ENCODE measurements at places on chromosomes 16 and 17. TPM values are rescaled to one million over a fixed set of nuclear protein-coding genes. Genes with fewer than 3 reads are reported as not detected.

DNA sequence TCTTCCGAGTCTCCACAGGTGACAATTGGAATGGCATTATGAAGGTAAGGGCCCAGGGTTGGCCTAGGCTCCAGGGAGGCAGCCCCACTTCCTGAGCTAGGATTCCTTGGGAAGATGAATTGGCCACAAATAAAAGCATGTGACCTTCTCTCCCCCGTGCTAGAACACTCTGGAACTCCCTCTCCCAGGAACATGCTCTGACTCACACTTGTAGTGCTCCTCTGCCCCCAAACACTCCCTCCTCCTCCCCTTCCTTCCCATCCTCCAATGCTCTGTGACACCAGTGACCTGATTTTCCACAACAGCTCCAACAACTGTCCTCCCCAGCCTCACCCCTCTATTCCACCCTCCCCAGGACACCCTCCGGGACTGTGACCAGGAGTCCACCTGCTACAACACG, 16.4 kb upstream of the ABCC3 start:
- no peaks in the 10 kb centered on the region for H3K36me3 ChIP-seq
- no peaks in the 10 kb centered on the region for H3K4me1 ChIP-seq
- no peak overlapping the region for H3K27ac ChIP-seq
- no peaks in the 10 kb centered on the region for H3K27me3 ChIP-seq

GRCh38 chr17:57614742-57615141, 130.4 kb downstream of the CCDC182 start:
- H3K4me3 ChIP-seq: no peak overlapping the region
- H3K27ac ChIP-seq: no peak overlapping the region
- no peaks in the 10 kb centered on the region for H3K4me1 ChIP-seq
- H3K36me3 ChIP-seq: no peaks in the 10 kb centered on the region
- no peaks in the 10 kb centered on the region for H3K27me3 ChIP-seq

CCL22 gene
- total RNA-seq: 3.3 TPM

DNA sequence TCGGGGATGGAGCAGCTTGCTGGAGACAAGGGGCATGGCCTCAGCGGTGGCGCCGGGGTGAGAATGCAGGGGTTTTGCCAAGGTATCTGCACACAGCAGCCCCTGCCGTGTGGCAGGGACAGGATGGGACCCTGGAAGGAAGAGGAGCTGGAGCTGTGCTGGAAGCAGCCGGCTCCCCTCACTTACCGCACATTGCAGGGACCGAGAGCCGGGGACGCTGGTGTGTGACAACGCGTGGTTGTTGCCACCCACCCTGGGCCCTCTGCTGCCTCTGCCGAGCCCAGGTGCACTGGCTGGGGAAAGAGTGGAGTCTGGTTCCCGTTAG, 3.0 kb downstream of the NUBP2 start:
- no peaks in the 10 kb centered on the region for H3K27me3 ChIP-seq
- peaks cover 12% of the 10 kb centered on the region for H3K4me1 ChIP-seq
- DNase-seq: no peak
- no peak overlapping the region for H3K4me3 ChIP-seq
- no peak overlapping the region for H3K27ac ChIP-seq

DNA sequence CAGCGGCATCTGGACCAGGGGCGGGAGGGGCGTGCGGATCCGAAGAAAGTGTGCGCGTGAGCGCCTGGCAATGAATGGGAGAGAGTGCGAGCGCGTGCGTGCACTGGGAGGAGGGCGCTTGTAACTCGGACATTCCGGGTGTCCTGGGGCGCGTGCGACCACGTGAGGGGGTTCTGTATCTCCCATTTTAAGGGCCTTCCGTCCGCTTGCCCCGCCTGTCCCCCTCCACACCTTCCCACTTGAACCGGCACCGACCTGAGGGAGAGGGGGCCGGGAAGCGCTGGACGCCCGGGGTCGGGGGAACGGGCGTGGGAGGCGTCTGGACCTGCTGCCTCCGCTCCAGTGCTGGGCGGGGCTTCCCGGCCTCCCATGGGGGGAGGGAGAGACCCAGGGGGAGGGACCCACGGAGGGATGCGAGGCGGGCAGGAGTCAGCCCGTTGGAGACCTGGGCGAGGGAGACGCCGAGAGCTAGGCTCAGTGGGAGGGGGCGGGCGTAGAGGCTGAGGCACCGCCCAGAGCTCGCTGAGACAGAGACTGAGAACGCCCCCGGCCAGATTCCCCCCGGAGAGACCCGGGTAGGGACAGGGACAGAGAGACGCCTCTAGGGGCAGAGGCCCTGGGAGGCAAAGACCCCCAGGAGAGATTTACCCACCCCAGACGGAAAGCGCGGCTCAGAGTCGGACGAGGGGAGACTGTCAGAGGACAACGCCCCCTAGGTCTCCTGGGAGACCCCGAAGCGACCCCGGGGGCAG, at the start of gene KREMEN2:
Gene KREMEN2 (plus strand): TSS at position 553 of the 752 bp plus-strand sequence. CDS start 246 bp downstream, outside the sequence.
- H3K27me3 ChIP-seq: peaks cover 63% of the 10 kb centered on the region
- peaks cover 7% of the 10 kb centered on the region for H3K4me1 ChIP-seq
- no peak within 1 kb of the TSS for H3K27ac ChIP-seq
- H3K36me3 ChIP-seq: no peaks in the 10 kb centered on the region
- peak within 1 kb of the TSS; percentile 50 for H3K4me3 ChIP-seq

GRCh38 chr17:42458497-42459255, at the start of gene ATP6V0A1:
ATP6V0A1 (plus strand) TSS chr17:42458878; CDS start chr17:42460895, 2,017 bp downstream.
- H3K4me3 ChIP-seq: peak within 1 kb of the TSS; percentile 59
- peak; percentile 95 for DNase-seq
- no peaks in the 10 kb centered on the region for H3K36me3 ChIP-seq
- peak within 1 kb of the TSS; percentile 91 for H3K27ac ChIP-seq

GRCh38 chr16:88905563-88905962, 39.1 kb upstream of the PABPN1L start:
- no peaks in the 10 kb centered on the region for H3K27me3 ChIP-seq
- DNase-seq: no peak
- H3K4me1 ChIP-seq: no peaks in the 10 kb centered on the region
- H3K27ac ChIP-seq: no peak overlapping the region
- no peaks in the 10 kb centered on the region for H3K36me3 ChIP-seq

DNA sequence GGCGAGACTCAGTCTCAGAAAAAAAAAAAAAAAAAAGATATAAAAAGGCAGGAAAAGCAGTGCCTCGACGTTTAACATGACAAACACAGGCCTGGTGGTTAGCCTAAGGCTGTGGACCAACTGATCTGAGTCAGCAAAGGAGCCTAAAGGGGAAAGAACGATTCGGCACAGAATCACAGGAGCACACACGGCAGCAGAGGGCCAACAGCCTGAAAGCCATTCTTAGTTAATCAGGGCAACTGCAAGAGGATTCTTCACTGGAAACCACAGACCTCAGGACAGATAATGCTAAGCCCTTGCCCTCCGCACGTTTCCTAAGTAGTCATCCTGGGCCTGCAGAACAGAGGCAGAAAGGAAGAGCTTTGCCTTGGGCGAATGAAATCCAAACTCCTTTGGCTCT, 14.7 kb downstream of the TMEM11 start:
- peaks cover 33% of the 10 kb centered on the region for H3K36me3 ChIP-seq
- peaks cover 8% of the 10 kb centered on the region for H3K4me1 ChIP-seq
- H3K27me3 ChIP-seq: no peaks in the 10 kb centered on the region

DNA sequence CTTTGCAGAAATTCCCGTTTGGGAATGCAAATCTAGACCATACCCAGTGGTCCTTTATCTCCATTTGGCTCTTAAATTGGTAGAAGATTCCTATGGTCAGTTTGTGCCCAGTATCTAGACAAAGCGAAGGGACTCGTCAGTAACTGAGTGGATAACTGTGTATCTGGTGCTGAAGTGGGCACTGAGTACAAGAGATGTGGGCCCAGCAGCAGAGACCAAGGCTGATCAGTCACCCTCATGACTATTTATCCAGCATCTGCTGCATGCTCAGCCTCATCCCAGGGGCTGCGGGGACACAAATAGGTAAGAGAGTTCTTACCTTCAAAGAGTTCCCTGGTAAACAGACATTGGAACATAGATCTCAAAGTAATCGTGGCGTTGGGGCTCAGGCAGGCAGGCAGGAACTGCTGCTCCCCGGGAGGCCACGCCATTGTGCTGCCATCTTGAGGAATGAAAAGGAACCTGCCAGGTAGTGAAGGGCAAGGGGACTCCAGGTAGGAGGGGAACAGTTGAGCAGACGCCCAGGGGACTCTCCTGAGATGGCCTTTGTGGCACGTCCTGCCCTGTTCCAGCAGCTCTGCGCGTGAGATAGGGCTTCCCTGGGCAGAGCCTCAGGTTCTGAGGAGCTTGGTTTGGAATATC, 10.3 kb downstream of the NT5M start:
- no peak overlapping the region for H3K27ac ChIP-seq
- H3K27me3 ChIP-seq: no peaks in the 10 kb centered on the region
- no peaks in the 10 kb centered on the region for H3K36me3 ChIP-seq
- H3K4me1 ChIP-seq: no peaks in the 10 kb centered on the region
- peak; percentile 83 for DNase-seq

Measured in Peyer's patch (tissue), 4 donors.